Fibroblast of skin of abdomen (primary cell): ENCODE measurements at places on chromosomes 12 and 14.
A peak's percentile ranks its signal among the peaks of the same experiment; 100 is the strongest.

DNA sequence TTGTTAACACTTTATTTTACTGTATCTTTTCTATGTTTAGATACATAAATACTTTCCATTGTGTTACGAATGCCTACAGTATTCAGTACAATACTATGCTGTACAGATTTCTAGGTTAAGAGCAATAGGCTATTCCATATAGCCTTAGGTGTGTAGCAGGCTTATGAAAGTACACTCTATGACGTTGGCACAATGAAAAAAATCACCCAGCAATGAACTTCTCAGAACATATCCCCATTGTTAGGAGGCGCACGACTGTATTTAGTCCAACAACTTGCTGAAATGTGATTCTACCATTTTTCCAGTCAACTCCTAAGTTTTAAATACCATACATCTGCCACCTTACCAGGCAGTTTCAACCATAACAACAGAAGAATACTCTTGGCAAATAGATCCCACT is 1.8 kb downstream of the PARP11 start:
- DNase-seq: no peak

- DNase-seq: no peak
These were observed 111.3 kb downstream of the DYRK2 start for GRCh38 chr12:67759829-67760228.

DNA sequence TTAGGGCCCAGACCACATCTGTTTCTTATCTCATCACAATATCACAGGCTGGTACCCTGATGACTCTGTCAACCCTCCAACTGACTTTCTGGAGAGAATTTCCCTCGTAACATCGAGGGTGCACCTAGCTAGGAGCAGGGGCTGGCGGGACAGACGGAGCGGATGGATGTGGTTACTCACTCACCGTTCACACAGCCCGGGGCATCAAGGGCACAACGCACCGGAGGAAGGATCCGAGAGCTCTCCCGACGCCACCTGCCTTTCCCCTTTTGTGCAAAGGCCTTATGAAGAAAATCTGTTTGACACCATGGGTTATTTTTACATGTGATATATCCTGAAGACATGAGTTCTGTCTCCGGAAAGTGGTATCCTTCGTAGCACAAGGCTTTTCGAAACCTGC is 31.4 kb downstream of the SLC15A4 start:
- no peak for DNase-seq

GRCh38 chr12:52235001-52235764 is 2.1 kb downstream of the KRT7 start:
- DNase-seq: no peak

- DNase-seq: no peak
These were observed 75.0 kb downstream of the RFLNA start for GRCh38 chr12:124369827-124370378.

DNA sequence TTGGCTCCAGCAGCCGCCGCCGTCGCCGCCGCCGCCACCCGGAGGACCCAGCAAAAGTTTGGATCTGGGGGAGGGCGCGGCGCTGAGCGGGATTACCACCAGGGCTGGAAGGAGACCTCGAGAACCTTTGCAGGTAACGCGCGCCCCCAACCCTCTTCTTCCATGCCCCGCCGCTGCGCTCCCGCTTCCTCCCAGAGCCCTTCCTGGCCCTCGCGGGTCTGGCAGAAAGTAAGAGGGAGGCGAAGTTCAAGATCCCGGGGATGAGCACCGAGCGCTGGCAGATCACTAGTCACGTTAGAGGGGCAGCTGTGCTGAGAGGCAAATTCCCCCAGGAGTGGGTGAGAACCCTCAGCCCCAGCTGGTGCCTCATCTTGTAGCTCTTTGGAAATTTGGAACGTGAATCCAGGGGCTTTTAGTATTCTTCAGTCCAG is 3.9 kb downstream of the FLRT2 start:
- peak; percentile 31 for DNase-seq

- no peak for DNase-seq
These were observed 4.7 kb downstream of the RNASE11 start for GRCh38 chr14:20583142-20583541.

GRCh38 chr14:67952786-67953185 is 133.2 kb downstream of the RAD51B start:
- DNase-seq: peak; percentile 19

GRCh38 chr14:104467641-104468040 is 111.9 kb upstream of the C14orf180 start:
- DNase-seq: no peak

DNA sequence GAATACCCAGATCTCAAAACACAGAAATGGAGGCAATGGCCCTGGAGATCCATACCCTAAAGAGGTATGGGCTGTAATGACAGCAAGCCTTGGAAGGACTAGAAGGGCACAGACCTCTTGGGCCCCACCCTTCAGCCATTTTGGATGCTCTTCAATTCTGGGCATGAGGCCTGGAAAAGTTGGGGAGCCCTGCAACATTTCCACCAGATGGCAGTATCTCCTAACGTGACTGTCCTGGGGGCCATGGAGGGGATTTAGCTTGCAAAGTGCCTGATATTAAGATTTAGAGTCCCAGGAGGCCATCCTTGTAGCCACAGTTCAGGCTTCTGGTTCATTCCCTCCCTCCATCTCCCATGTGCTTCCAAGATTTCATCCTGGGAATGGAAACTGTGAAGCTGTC is 30.2 kb downstream of the KCNA5 start:
- peak; percentile 70 for DNase-seq

DNA sequence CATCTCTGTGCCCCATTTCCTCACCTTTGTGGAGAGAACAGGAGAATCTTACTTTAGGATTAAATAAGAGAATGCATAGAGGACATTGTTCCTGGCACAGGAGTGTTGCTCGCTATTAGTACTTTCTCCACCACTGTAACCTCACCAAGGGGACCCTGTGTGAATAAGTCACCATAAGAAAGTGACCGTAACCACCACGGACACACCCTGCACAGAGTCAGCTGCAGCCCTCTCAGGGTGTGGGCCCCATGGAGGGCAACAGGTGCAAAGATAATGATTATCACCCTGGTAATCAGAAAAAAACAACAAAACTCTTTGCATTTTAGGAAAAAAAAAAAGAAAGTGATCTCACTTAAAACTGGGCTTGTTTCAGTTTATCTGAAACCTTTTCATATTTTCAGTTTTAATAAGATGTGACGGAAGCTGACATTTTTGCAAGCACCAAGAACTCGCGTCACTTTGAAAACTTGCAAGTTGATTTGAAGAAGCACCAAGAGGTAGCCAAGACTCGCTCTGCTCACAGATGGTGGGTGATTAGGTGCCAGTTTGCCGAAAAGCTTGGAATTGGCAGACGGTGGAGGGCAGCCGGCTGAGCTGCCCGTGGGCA is 87.0 kb upstream of the VRK1 start:
- DNase-seq: no peak

- peak; percentile 70 for DNase-seq
These were observed 7.7 kb downstream of the ENDOU start for GRCh38 chr12:47717443-47718193.

DNA sequence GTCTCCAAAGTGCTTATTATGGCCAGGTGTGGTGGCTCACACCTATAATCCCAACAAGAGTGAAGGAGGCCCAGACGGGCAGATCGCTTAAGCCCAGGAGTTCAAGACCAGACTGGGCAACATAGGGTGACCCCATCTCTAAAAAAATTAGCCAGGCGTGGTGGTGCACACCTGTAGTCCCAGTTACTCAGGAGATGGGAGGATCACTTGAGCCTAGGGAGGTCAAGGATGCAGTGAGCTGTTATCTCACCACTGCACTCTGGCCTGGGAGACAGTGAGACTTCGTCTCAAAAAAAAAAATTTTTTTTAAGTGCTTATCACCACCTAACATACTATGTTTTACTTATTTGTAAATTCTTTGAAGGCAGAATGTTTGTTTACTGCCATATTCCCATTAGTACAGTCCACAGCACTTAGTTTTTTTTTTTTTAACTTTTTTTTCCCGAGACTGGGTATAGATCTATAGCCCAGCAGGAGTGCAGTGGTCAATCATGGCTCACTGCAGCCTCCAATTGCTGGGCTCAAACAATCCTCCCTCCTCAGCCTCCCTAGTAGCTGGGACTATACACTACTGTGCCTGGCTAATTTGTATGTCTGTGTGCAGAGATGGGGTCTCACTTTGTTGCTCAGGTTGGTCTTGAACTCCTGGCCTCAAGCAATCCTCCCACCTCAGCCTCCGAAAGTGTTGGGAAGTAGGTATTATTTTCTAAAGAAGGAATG is 4.7 kb upstream of the KANSL2 start:
- no peak for DNase-seq

- no peak for DNase-seq
These were observed 135.7 kb downstream of the PTPRO start for GRCh38 chr12:15458008-15458407.

DNA sequence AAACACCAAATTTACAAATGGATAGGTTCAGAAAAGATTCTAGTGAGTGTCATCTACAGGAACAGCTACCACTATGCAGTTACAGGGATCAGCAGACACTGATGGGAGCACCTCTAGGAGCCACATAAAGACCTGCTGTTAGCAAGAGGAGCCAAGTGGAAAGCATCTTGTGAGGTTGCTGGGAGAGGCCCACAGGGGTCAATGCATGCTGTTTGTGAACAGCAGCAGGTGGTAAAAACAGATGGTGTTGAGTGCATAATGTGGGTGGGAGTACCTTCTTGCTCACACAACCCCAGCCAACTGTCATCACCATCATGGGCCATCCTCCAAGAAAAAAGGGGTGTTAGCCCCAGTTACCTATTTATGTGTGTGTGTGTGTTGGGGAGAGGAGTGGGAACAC is 215.2 kb upstream of the SSTR1 start:
- DNase-seq: no peak

GRCh38 chr14:103247169-103247606 is 86.8 kb upstream of the EIF5 start:
- no peak for DNase-seq

- DNase-seq: no peak
These were observed 136.3 kb upstream of the PLXNC1 start for GRCh38 chr12:94012071-94012470.

- DNase-seq: no peak
These were observed 213.4 kb upstream of the EGLN3 start for GRCh38 chr14:34164162-34164864.

GRCh38 chr14:36226164-36226563 is 49.6 kb upstream of the PTCSC3 start:
- DNase-seq: no peak

DNA sequence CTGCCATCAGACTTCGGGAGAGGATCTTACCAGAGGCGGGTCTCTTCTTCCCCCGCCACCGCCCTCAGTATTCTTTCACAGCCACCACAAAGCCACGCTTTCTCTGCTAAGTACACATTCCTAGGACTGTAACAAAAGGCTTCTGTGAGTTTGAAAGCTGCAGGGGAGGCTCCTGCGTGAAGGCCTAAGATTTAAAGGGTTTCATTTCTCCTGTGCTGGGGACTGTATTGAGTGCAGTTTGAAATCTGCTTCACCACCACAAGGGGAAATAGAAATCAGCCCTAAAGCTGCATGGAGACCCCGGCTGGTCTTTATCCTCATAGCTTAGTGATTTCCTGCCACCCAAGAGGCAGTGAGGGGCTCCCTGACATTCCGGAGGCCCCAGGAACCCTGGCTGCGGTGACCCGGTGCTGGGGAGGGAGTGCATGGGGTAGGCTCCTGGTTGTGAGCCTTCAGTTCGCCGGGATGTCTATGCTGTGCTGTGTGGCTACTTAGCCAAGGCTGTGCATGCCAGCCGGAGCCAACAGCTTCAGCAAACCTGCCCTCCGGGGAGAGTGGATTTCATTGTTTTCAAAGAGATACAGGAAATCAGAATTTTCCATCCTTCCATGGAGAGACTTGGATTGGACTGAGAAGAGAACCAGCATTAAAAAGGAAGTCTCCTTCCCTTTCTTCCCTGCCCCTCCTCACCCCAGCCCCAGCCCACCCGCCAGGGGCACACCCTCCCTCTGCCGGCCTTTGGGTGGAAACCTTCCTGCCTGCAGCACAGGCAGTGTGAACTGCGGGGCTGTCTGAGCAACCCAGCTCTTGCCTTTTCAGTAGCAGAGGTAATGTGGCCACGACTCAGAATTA is 163.3 kb downstream of the ETV6 start:
- DNase-seq: peak; percentile 56

- peak; percentile 73 for DNase-seq
These were observed 44.3 kb upstream of the CCT2 start for GRCh38 chr12:69540987-69541386.

GRCh38 chr14:53144244-53144643 is 8.9 kb downstream of the DDHD1 start:
- DNase-seq: no peak

GRCh38 chr12:133204264-133204603 is 22.9 kb downstream of the ZNF268 start:
- DNase-seq: no peak

- DNase-seq: no peak
These were observed 11.6 kb downstream of the RAP1B start for GRCh38 chr12:68622250-68622649.

GRCh38 chr14:20215196-20215595 is 8.3 kb upstream of the OR11H6 start:
- DNase-seq: no peak

DNA sequence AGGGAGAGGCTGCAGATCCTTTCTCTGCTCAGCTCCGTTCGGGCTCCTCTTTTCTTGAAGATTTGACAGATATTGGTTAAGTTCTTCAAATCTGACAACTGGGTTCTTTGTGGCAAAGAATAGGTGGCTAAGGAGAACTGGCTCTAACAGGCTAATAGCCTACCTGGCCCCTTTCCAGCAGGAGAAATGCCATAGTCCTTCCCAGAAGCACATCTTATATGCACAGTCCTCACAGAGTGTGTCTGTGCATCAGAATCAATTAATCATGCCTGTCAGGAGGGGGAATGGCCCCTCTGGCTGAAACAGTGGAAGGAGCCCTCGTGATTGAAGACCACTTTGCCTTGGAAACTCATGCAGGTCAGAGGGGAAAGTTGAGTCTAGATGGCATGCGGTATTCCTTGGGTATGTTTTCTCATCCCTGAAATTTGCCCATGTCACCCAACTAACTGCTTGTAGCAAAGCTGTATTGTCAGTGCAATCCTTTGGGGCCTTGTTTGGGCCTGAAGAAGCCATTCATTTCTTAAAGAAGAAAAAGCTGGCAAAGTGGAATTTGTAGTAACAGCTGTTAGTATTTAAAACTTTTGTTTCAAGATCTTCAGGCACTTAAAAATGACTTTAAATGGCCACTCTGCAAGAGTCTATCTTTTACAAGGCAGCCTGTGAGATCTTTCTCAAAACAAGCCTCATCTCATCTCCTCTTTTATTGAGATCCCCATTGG is 251.5 kb downstream of the ZFP36L1 start:
- DNase-seq: no peak

DNA sequence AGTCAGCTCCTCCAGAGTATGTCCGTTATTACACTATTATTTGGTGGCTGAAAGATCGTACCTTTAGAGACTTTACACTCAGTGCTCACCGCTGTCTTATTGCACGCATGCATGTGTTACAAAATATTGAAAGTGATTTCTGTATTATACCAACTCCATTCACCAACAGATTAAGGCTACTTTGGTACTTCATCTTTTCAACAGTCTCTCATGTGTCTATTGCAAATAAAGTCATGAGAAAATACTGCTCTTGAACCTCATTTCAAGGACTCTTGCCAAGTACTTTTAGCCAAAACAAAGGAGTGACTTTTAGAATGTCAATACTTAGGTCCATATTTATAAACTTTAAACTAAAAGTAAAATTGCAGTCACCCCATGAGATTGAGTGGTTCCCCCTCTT is 503.6 kb downstream of the TMEM121 start:
- DNase-seq: no peak
